ENCODE measurements at places on chromosomes 7 and 10.

- no peak for DNase-seq
Measured at GRCh38 chr10:58952747-58953466, 223.5 kb upstream of the PHYHIPL start.

DNA sequence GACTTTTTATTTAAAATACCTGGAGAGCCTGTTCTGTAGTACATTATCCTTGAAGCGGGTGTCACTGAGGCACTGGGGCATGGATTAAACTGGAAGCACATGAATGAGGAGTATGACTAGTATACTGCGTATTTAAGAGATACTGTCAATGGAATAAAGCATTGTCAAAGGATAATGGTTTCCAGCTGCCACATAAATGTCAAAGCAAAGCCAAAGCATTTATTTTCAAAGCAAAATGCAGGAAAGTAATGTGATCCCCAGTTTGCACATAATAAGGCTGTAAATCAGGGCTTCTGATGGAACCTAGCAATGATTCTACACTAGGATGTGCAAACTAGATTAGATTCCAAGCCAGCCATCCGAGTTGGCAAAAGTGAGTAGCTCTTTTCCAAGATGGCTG lies 240.1 kb downstream of the POU6F2 start:
- DNase-seq: no peak

DNA sequence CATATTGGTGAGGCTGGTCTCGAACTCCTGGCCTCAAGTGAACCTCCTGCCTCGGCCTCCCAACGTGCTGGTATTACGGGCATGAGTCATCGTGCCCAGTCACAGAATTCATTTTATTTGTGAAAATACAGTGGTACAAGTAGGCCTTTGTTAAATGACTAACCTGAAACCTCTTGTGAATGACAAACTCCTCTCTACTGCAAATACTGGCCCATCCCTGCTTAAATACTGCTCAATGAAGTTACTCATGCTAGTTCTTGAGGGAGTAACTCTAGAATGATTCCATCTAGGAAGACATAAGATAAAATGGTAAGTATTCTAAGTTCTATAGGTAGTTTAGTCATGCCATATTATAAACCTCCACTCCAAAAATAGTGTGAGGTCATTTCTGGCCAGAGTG lies 80.7 kb downstream of the UBE2H start:
- DNase-seq: no peak

- no peak for DNase-seq
Measured at GRCh38 chr7:19920705-19921104, 147.3 kb upstream of the TMEM196 start.

DNA sequence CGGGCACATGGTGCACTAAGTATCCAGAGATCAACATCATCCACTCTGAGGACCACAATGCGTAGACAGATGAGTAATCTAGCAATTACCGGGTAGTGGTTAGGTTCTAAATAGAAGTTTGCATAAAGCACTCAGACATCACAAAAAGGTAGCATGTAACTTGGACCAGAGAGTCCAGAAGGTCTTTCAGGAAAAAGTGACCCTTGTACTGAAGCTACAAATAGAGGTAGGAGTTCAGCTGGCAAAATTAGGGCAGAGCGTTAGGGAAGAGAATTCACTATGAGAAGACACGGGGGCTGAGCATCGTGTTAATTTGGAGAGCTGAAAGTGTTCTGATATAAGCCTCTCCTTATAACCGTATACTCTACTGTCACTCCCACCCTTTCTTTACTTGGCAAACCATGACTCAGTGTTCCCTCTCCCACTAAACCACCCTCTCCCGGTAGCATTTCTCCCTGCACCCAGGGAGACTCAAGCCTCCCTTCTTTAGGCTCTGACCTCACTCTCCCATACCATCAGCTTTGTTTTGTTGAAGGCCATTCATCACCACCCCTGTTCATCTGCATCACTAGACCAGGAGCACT lies 222.2 kb upstream of the FZD1 start:
- DNase-seq: no peak

DNA sequence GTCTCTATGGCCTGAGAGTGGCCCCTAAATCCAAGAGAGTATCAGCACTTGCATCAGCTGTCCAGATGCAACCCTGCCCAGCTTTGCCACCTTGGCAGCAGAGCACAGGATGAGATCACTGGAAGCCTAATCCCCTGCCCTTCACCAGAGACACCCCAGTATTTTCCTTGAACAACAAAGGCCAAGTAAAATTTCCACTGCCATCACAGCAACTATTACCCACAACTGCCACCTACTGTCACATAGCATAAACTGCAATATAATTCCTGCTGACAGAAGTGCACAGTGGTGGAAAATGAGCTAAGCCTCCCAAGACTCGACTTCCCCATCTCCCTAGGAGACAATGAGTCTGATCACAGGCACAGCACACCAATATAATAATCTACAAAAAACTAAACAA lies 462.8 kb upstream of the ZWINT start:
- no peak for DNase-seq

- DNase-seq: no peak
Measured at GRCh38 chr10:43899224-43899959, 250.7 kb upstream of the ZNF32 start.

GRCh38 chr10:14345262-14345661 lies 14.5 kb upstream of the FRMD4A start:
- DNase-seq: no peak

DNA sequence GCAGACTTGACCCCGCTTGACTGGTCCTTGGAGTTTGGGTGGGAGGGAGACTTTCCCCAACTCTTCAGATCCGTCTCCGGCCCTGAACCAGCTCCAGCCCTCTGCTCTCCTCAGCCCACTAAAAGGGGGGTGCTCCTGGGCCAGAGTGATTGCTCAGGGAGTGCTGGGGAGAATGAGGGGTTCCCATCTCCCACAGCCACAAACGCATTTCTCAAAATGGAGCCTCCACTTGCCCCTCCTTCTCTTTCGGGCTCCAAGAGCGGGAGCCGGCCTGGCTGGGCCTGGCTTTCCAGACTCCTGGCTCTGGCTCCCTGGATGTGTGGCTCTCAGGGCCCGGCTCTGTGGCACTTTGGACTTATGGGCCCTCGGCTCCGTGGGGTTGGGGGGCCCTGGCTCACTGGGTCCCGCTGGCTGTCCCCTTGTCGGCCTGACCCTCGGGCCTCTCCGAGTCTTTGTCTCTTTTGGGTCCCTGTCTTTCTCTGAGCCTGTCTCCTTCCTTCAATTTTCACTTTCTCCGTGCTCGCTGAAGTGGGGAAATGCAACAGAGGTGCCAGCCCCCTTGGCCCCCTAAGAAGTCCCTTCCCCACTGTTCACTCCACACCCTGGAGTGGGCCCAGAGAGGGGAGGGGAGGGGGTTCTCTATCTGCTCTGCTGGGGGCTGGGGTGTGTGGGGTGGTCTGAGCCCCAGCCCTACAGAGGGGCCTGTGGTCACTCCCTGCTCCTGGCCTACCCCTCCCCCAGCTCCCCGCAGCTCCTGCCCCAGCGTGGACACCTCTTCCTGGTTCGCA lies 713 bp downstream of the LZTS2 start:
- peak; percentile 77 for DNase-seq

- DNase-seq: no peak
Measured at GRCh38 chr10:86282664-86283465, 83.7 kb downstream of the GRID1 start.

- DNase-seq: no peak
Measured at GRCh38 chr10:129831150-129831549, 132.9 kb downstream of the EBF3 start.

DNA sequence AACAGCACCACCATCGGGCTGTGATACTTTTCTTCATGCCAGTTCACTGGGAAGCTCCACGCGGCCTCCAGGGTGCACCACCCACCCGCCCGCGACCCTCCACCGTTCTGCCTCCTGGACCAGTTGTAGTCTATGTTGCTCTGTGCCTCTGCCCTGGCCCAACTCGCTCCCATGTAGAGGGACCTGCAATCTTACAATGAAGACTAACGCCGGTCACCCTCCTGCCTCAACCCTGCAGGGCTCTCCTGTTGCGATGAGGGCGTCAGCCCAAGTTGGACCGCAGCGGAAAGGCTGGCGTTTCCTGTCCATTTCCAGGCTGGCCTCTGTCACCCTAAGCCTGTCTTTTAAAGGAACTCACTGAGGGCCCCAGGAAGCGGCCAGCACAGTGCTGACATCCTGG lies 34.9 kb downstream of the IL15RA start:
- DNase-seq: peak; percentile 69

GRCh38 chr10:29099001-29099400 lies 189.9 kb upstream of the LYZL1 start:
- no peak for DNase-seq

DNA sequence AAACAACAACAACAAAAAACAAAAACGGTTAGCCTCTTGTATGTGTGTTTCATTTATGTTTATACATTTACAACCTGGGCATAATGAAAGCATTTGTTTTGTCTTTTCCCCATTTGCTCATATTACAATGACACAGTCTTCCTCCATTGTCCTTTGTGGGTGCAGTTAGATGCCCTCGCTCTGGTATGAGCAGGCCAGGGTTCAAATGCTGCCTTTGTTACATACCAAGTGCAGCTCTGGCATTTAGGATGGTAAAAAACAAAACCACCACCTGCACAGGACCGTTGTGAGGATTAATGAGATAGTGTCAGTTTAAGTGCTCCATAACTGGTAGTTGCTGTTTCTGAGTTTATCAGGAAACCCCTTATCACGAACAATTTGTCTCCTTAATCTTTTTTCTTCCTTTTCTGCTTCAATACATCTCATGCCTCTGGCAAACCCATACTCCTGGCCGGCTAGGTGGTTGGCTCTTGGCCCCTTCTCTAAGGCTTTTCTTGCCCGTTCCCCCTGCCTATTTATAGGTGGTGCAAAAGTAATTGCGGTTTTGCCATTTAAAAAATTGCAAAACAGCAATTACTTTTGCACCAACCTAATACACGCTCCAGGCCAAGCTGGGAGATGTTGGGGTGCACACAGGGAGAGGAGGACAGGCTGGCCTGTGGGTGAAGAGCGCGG lies 18.6 kb upstream of the TMEM225B start:
- no peak for DNase-seq

DNA sequence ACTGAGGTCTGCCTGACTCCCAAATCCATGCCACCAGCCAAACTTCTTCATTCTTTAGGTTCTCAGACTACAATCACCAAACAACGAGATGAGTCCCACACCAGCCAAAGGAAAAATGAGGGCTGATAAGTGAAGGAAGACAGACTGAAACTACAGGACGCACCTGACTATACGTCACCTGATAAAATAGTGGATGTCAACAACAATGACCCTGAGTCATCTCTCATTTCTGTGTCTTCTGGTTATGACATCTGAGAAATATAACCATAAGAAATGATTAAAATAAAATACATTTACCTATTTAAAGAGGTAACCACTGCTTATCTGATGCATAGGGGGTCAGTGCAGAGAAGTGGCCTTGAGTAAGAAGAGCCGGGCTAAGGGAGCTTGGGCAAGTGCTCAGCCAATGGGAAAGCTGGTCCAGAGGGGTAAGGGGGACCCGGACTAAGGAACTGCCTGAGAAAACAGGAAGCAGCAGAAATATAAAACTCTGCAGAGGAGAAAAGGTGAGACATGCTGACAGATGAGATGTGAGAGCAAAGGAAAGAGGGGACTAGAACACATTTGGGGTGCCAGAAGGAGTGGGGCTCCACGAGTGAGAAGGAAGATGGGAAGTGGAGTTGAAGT lies 51.8 kb downstream of the HIPK2 start:
- DNase-seq: peak; percentile 31

- no peak for DNase-seq
Measured at GRCh38 chr10:31706464-31707092, 222.1 kb downstream of the ARHGAP12 start.

GRCh38 chr7:128939075-128939860 lies 1.5 kb downstream of the IRF5 start:
- no peak for DNase-seq

DNA sequence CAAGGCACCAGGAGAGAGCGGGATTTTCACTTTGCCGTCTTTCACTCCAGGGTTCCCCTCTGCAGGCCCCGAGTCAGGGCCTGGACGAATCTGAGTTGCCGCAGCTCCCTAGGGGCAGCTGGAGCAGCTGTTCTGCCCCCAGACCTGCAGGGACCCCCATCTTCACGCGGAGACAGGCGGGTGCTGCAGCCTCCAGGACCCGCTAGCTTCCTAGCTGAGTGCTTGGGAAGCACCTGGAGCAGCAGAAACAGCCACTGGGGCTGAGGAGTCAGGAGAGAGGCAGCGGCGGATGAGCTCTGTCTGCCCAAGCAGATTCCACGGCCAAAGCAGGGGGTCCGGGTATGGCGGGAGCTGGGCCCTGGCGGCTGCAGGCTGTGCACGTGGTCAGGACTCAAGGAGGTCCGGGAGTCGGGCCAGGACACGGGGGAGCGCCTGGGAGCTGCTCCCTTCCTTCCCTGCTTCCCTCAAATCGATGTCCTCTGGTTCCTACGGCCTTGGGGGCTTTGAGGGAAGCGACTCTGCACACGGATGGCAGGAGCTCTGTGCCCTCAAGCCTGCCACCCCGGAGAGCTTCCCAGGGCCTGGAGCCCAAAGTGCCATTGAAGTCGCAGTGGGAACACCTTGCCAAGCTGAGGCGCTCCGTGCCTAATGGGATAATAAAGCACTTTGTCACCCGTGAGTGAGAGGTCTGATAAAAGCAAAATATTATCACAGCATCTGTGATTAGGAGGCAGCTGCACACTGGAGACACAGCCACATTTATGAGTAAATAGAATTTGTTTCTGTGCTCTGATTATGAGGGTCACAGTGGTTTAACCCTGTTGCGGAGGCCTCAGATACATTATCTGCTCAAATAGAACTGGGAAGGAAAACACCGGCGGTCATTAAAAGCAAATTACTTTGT lies 17.2 kb downstream of the MNX1 start:
- DNase-seq: no peak

DNA sequence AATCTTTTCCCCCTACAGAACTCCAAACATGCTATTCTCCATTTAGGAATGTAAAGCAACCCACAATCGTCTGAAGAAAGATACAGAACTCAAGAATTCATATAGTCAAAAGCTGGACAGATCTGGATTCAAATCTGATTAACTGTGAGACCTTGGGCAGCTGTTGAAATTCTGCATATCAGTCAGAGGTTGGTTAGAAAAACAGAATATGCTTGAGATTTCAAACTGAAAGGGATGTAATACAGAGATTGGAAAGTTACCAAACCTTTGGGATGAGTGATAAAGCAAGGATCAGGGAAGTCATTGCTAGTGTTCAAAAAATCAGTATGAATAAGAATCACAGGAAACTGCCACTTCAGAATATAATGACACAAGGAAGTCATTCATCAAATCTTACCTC lies 406.6 kb downstream of the HTR7 start:
- DNase-seq: no peak

- peak; percentile 86 for DNase-seq
Measured at GRCh38 chr10:4825868-4826791, at the start of gene AKR1E2. Gene AKR1E2 (plus strand): TSS chr10:4826207. CDS start chr10:4826325, 118 bp downstream.

All from upper lobe of left lung (tissue), 6 donors.